ENCODE measurements at places on chromosomes 5 and 9.

DNA sequence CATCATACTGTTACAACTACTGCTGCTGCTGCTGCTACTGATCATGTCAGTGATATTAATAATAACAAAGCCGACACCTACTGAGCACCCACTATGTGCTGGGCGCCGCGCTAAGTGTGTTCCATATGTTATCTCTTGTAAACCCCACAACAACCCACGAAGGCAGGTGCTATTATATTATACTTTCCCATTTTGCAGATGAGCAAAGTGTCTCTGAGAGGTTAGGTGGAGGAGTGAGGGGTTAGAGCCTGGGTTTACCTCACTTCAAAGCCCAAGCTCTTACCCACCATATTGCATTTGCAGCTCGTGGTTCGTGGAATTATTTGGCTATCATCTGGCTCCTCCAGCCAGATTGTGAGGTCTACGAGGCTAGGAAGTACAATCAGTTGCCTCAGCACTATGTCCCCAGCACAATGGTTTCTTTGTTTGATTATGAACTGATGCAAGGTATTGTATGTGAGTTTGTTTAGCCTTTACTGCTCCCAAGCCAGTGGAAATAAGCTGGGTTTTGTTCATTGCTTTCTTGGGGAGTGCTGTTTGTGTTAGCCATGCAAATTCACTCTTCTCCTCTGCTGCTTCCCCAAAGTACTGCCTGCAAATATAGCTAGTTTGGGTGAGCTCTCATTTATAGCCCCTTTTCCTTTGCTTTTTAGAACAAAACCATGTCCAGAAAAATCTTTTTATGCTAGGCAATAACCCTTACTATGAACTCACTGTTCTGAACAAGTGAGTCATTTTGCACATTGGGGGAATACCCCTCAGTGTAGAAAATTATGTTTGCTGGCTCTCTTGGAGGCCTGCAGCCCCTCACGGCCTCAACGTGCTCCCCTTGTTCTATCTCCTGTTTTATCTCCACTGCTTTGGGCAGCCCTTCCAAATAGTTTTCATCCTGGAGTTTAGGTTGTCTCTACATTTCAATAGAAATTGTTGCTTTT, 47.9 kb downstream of the ALG2 start:
- DNase-seq, result no peak

- no peak for DNase-seq
Observed at GRCh38 chr9:34016149-34016548, 32.5 kb downstream of the UBAP2 start.

DNA sequence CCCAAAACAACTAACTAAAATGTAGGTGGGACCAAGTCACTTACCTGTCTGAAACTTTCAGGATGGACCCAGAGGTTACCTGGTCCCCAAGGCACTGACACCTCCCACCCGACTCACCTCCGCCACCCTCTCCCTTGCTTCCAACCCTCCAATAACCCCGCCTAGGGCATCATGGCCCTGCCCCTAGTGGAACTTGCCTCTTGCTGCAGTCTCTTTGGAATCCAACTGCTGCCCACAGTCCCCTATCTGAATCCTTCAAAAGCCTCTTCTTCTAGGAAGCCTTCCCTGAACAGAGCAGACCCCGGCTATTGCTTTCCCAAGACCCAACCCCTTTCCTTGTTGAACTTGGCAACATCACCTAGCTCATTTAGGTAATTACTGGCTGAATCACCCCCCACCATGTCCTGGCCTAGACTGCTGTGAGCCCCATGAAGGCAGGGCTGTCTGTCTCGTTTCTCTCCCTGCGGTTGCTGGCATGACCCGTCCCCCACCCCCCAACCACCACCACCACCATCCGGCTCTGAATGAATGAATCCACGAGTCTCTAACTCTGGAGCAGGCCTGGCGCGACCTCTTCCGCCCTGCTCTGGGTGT, 9.4 kb downstream of the CRB2 start:
- DNase-seq, result no peak

DNA sequence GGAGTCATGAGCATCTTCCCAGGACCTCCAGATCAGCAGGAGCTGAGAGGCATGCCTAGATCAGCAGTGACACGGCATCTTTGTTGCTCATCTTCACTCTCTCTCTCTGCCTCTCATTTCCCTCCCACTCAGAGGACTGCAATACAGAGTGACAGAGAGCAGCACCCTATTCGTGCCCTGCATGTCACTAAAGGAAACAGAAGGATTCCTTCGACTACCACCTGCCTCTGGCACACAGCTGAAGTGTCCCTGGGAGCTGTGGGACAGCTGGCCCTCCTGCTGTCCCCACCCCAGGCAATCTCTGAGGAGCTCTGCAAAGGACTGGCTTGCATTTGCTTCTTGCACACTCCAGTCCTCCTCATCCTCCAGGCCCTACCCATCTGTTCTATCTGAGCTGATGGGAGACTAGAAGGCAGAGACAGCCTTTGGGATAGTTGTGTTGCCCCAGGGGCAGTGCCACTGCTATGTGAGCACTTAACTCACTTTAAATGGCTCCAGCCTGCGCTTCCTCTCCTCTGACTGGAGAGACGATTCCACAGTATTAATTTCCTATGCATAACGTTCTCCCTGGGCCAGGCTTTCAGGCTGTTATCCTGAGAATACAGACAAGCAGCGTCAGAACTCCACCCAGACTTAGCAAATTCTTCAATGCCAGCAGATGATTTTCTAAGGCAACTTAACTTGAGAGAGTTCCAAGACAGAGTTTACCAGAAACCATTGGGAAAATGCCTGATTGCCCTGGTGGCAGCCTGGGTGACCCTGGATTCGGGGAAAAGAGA, 167.6 kb upstream of the MAP1B start:
- no peak for DNase-seq

DNA sequence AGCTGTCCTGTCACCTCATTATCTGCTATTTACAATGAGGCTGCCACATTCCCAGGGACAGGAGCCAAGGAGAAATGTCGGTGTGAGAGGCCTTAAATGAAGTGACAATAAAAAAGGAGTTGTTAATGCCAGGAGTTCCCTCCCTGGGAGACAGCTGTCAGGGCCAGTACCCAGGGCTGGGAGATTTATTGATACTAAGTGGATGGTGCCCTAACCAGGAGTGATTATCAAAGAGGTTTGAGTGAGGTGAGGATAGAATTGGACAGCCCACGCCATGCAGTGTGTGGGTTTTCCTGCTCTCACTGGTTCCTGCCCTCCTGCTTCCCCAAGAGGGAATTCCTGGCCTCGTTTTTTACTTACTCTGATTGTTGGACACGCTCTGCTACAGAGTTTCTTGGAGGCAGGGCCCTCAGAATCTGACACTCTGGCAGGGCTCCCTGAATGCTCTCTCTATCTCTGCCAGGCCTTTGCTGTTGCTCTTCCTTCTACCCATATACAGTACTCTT, 150.8 kb downstream of the GRIA1 start:
- DNase-seq, result no peak

GRCh38 chr9:115211413-115212124, 93.6 kb upstream of the TNC start:
- no peak for DNase-seq

DNA sequence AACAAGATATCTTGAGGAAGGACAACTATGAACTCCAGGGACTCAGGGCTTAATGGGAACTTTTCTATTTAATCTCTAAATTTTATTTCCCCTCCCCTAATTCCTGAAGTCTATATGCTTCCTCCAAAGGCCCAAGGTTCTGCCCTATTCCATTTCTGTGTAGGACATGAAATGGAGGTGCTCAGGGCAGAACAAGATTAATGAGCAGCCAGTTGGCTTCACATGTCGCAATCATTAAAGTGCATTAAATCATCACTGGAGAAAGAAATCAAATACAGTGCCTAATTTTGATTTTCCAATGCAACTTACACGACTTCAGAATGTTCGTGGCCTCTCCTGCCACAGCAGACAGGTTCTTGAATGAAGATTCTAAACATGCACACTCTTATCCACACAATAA, 862.1 kb downstream of the PTPRD start:
- no peak for DNase-seq

DNA sequence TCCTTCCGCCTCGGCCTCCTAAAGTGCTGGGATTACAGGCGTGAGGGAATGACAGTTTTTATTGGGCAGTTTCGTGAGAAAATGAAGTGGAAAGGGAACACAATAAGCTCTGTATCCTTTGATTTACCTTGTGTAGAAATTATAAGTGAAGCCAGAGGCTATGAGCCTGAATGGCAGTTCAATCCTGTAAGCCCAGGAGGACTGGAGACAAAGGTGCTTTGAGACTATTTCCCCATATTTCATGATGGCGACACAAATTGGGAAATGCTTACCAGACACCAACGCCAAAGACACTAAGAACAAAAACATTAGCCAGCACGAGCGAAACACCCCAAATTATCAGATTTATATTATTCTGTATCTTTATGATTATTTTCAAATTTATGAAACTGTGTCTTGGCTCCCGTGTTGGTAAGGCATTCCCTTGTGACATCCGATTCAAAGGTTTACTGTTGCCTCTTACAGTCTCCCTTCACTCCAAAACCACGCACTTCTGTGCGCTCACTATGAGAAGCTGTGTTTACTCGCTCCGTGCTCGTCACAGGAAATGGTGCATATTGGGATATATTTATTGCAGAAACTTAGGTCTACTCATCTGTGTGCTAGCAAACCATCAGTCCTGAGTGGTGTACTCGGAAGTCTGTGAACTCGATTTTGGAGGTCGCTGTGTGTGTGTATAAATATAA, 73.9 kb downstream of the SH3PXD2B start:
- no peak for DNase-seq

DNA sequence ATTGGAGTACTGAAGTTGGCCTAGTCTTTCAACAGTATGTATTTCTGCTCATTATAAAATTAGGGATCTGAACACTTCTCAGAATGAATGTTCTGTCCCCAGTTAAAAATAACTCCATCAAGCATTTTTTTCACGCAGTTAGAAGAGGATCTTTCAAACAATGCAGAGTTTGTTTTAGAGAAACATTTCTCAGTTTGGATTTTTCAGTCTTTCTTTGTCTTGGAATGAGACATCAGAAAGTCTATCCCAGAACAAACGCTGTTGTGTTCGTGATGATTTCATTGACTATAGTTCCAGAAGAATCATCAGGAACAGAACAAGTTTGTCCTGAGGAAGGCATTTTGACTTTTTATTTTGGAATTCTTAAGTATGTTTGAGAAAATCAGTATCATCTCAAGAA, 218.7 kb downstream of the ARRDC3 start:
- DNase-seq, result no peak

- DNase-seq, result no peak
Observed at GRCh38 chr5:148967783-148968182, 95.1 kb downstream of the SH3TC2 start.

GRCh38 chr9:81819155-81819554, 109.1 kb upstream of the SPATA31D4 start:
- DNase-seq, result no peak

DNA sequence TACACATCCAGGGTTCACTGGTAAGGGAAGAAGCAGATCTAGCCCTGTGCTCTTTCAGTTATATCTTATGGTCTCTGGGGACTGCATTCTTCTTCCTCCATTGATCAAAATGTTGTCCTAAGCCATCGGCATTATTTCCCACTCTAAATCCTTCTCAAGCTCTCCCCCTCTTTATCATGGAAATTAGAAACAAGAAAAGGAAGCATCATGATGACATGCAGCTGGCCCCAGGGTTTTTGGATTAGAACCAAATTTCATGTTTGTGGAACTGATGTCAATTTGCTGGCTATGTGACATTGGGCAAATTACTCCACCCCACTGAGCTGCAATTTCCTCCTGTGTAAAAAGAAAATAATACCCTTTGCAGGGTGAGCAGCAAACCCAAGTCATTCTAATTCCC, 39.5 kb downstream of the MFAP3 start:
- no peak for DNase-seq

- DNase-seq, result no peak
Observed at GRCh38 chr5:73437101-73437776, 11.3 kb downstream of the FOXD1 start.

DNA sequence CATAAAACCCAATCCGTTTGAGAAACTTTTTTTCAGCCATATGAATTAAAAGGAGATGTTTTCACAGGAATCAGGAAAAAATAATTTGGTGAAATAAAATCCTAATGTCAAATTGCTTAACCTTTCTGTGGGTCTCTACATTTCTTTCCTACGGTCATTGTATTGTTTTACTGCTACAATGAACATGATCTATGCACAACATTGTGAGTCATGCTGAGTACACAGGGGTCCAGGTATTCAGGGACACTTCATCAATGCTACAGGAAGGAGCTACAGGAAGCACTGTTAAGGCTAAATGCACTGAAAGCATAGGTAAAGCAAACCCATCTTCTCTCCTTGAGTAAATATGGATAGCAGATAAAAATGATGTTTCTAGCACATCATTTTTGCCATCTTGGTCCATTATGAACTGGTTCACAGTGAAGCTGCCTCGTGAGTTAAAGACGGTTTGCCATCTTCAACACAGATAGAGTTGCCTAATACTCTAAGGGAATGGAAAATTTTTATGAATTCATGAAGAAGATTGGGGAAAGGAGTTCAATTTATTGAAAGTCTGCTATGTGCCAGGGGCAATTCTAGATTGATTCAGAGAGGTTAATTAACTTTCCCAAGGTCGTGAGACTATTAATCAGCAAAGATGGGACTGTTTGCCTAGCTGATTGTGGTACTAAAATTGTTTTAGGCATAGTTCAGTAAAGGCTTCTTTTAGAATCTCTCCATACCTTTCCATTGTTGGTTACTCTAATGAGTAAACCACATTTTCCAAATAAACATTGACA, 85.5 kb downstream of the DIRAS2 start:
- DNase-seq, result no peak

DNA sequence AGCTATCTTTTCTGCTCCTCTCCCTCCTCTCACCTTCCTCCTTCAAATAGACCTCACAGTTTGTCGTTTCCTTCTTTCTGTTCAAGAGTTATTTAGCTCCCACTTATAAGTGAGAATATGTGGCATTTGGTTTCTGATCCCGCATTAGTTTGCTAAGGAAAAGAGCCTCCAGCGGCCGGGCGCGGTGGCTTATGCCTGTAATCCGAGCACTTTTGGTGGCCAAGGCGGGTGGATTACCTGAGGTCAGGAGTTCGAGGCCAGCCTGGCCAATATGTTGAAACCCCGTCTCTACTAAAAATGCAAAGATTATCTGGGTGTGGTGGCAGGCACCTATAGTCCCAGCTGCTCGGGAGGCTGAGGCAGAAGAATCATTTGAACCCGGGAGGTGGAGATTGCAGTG, 2101.6 kb downstream of the MAT2B start:
- no peak for DNase-seq

DNA sequence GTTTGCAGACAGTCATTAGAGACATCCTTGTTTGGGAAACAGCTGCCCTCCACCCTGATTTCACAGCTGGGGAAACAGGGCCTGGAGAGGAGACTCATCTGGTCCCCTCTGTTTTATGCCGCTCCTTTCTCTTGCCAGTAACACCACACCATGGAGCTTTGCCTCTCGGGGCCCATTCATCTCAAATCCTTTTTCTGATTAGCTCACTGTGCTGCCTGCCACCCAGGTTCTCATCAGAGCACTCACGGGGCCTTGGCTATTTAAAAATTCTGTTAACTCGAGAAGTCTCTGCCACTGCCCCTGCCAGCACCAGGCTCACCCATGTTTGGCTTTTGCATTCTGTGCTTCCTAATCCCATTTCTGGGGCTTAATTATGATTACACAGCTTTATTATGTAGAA, 36.8 kb upstream of the C5orf58 start:
- DNase-seq, result no peak

All from stimulated activated CD4-positive, alpha-beta T cell treated with anti-CD3 and anti-CD28 coated beads, Interleukin-4, amount 100 ng/mL, for 1 hour (primary cell).